ENCODE measurements at places on chromosomes 4 and X. TPM values are rescaled to one million over a fixed set of nuclear protein-coding genes. Genes with fewer than 3 reads are reported as not detected.

DNA sequence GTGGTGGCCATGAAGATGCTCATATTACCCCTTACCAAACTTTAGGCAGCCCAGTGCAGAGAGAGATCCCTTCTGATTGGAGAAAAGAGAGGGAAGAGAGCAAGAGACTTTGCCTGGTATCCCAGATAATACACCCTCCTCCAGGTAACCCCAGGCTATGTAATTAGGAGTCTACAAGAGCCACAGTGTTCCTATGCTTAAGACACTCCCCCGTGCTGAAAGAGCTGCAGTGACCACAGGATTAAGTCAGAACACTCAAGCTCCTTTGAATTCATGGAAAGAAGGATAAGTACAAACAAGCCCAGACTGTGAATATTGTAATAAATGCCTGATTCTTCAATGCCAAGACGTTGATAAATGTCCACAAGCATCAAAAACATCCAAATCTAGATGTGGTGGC, 41.4 kb downstream of the PABPC4L start:
- H3K27ac ChIP-seq, result no peak overlapping the region
- H3K4me3 ChIP-seq, result no peak overlapping the region
- H3K4me1 ChIP-seq, result no peaks in the 10 kb centered on the region
- DNase-seq, result no peak

GRCh38 chrX:104749951-104750610, 184.1 kb downstream of the IL1RAPL2 start:
- H3K36me3 ChIP-seq, result no peaks in the 10 kb centered on the region
- H3K4me1 ChIP-seq, result no peaks in the 10 kb centered on the region
- no peak for DNase-seq
- H3K27ac ChIP-seq, result no peak overlapping the region
- no peaks in the 10 kb centered on the region for H3K27me3 ChIP-seq
- H3K4me3 ChIP-seq, result no peak overlapping the region

AKAP14 gene
- not detected for total RNA-seq

ZBTB33 gene
- total RNA-seq, result 6.3 TPM

UCP1 gene
- total RNA-seq, result 0.28 TPM
